ENCODE measurements at places on chromosomes 16 and 17.

- no peak for DNase-seq
Measured at GRCh38 chr17:58452738-58453137, 35.4 kb upstream of the RNF43 start.

DNA sequence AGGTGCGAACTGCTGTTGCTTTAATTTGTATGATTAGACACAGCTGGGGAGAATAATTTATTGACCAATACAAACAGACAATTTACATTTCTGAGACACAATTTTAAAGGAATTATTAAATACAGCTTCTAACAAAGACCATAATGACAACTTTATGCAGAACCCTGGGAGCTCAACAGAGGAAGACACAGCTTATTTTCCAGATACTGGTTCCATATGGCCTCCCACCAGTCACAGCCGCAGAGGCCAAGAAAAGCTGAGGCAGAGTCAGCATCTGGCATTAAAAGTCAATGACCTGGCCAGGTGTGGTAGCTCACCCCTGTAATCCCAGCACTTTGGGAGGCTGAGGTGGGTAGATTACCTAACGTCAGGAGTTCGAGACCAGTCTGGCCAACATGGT lies 66.1 kb upstream of the BCAR1 start:
- DNase-seq = no peak

DNA sequence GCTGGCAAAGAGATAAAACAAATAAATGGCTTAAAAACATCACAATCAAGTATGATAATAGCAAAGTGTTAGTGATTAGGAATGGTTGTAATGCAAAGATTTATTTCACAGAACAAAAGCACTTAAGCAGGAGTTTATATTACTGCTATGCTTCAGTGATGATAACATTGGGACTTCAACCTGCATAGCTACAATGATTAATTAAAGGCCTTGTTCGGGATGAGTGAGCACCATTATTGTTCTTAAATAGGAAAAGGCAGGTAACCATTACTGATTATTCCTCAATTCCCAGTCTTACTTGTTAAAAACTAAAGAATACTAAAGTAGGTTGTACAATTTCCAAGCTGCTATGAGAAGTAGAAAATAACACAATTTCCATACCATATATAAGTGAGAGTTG lies 1247.5 kb upstream of the CDH8 start:
- no peak for DNase-seq

DNA sequence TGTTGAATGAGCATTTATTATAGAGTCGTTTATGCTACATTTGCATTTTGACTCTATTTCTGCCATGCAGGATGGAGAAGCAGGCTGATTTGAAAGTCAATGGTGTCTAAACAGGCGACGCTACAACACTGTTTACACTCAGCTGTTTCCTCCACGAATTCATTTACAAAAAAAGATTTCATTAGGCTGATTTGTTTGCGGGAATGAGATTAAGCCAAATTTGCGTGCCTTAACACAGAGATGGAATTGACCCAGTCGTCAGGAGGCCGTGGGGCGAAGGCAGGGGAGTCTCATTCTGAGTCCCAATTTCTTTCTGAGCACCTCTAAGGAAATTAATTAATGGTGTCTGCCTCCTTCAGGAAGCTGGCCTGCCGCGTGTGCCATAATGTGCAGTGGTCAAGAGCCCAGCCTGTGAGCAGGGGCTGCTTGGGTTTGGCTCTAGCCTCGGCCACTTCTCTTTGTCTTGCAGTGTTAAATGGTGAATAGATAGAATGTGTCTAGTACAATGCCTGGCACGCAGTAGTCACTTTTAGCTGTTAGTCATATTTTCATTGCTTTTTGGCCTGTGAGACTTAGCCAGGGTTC lies 88.6 kb upstream of the NKD1 start:
- DNase-seq = no peak

DNA sequence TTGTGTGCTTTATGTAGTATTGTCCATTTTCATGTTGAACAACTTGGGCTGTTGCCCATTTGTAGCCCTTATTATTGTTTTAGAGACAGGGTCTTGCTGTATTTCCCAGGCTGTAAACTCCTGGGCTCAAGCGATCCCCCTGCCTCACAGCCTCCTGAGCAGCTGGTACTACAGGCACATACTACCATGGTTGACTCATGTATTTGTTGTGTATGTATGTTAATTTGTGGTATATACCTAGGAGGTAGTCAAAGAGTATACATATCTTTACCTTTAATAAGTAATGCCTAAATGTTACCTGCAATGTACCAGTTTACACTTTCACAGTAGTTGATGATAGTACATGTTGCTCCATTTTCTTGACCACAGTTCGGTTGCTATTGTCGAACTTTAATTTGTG lies 18.1 kb downstream of the PPM1D start:
- DNase-seq = no peak

GRCh38 chr17:11610999-11611566 lies 12.8 kb downstream of the DNAH9 start:
- DNase-seq = no peak

GRCh38 chr17:51908841-51909537 lies 249.5 kb downstream of the CA10 start:
- no peak for DNase-seq

- DNase-seq = no peak
Measured at GRCh38 chr16:81601008-81601428, 156.4 kb downstream of the CMIP start.

GRCh38 chr16:48434653-48435317 lies 49.6 kb upstream of the SIAH1 start:
- DNase-seq = no peak

DNA sequence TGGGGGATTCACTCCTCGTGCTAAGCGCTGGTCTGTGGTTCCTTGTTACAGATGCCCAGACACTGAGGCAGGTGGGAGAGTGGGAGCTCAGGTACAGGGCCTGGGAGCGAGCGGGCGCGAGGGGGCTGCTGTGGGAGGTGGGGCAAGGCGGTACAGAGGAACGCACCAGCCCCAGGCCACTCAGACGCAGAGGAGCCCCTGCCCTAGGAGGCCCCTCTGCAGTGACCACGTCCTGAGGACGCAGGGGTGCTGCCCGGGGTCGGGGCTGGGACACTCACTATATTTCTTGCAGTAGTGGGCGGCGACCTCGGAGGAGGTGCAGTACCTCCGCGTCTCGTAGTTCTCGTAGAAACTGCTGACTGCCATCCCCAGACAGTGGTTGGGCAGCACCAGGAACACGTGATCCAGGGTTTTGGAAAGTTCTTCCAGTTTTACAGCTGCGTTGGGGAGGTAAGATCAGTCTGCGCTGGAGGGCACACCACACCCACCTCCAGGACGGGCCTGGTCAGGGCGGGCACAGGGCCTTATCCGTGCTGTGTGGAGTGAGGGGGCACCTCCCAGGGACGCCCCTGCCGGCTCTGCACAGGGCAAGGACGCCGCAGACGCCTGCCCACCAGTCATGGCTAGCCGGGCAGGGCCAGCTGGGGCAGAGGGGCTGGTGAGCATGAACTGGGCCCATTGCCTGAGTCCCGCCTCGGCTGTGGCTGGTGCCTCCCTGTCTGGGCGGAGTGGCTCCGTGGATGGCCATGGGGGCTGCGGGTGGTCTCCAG lies 16.3 kb upstream of the RNPS1 start:
- no peak for DNase-seq

GRCh38 chr16:30615358-30616091 lies 5.3 kb upstream of the ZNF689 start:
- peak; percentile 60 for DNase-seq

DNA sequence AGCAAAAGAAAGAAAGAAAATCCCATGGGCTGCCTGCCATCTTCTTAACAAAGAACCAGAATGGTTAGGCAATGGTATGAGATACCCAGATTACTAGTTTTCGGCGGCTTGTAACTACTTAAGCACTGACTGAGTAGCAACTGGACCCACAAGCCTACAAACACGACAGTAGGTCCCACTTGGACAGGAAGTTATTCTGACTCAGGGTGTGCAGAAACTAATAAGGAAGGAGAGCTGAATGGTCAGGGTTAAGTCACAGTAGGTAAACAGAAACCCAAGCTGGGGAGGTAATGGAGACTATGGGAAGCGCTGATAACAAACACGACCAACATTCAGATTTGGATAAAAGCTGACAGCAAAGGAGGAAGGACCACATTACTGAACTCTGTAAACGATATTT lies 10.4 kb upstream of the HLF start:
- DNase-seq = no peak

- DNase-seq = no peak
Measured at GRCh38 chr16:49498666-49499413, 125.2 kb downstream of the C16orf78 start.

- DNase-seq = no peak
Measured at GRCh38 chr17:60604686-60605334, 4.8 kb downstream of the PPM1D start.

GRCh38 chr16:24075931-24076716 lies 180.0 kb upstream of the CACNG3 start:
- DNase-seq = peak; percentile 6
